ENCODE measurements at places on chromosomes 13 and 19.

GRCh38 chr19:55809381-55810058 is 22.3 kb downstream of the NLRP11 start:
- DNase-seq, result no peak

DNA sequence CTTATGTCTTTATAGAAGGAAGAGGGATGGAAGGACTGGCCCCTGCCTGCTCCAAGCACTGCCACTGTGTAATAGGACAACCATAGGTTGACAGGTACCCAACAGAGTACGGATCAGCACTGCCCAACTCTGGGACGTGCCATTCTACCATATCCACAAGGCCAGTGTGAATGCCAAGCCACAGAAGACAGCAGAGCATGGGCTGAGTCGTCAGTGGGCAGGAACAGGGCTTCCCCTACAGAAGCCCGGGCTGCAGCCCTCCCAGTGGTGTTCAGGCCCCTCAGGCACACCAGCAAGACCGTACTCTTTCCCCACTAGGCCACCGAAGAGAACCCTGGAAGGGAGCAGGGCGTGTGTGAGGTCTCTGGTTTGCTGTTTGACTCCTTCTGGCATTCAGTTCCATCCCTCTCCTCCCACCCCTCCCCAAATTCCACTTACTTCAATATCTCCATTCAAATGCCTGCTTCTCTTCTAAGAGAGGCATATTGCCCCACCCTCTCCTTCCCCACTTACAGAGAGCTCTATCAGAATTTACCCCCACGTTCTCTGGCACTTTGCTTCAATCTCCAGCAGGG is 209.4 kb downstream of the FOXO1 start:
- DNase-seq, result no peak

- no peak for DNase-seq
Measured at GRCh38 chr13:105202354-105202753, 1333.1 kb downstream of the EFNB2 start.

DNA sequence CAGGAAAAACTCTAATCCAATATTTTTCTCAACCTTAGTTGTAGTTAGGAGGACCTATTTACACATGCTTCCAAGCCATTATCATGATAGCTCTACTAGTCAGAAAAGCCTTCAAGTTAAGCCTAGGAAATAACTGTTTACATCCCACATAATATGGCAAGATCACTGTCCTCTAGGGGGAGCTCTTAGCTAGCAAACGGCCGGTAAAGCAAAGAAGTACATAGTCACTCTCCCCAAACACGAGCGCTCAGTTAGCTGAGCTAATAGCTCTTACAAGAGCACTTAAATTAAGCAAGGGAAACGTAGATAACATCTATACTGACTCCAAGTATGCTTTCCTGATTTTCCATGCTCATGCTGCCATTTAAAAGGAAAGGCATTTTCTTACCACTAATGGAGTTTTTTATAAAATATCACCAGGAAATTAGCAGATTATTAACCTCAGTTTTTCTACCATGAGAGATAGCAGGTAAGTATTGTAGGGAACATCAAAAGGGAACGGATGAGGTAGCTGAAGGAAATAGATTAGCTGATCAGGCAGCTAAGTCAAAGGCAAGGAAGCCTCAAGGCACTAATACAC is 100.6 kb upstream of the PABPC3 start:
- DNase-seq, result peak; percentile 24

- DNase-seq, result no peak
Measured at GRCh38 chr13:79194727-79195126, 211.3 kb downstream of the RBM26 start.

GRCh38 chr13:91722267-91722884 is 324.0 kb downstream of the GPC5 start:
- DNase-seq, result no peak

GRCh38 chr13:102033386-102033785 is 368.5 kb downstream of the FGF14 start:
- DNase-seq, result no peak

DNA sequence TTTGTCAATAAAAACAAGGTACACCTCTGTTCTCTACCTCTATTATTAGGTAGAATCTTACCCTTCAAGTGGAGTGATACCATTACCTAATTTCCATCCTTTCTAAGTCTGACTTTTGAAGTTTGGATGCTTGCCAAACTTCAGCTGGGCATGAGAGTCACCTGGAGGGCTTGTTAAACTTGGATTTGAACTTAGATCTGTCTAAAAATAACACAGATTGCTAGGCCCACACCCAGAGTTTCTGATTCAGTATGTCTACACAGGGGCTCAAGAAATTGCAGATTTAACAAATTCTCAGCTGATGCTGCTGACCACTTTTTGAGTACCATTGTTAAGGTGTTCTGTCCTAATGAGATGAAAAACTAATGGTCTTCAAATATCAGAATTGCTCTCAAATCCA is 512.2 kb downstream of the LMO7 start:
- no peak for DNase-seq

DNA sequence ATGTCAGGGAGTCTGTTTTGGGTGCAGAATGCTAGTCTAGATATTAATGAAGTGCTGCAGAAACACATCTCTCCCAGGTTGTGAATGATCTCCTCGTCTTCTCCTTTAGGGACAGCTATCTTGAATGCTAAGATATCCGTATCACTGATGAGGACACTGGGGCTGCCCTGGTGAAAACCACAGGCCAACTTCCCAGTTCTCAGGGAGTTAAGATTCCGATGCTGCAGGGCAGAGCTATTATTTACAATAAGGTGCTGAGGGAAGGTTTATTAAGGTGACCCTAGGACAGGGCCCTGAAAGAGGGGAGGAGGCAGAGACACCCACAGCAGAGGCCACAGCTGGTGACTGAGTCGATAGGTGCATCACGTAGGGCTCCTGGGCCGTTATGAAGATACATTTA is 66.1 kb downstream of the TNFRSF19 start:
- DNase-seq, result no peak

DNA sequence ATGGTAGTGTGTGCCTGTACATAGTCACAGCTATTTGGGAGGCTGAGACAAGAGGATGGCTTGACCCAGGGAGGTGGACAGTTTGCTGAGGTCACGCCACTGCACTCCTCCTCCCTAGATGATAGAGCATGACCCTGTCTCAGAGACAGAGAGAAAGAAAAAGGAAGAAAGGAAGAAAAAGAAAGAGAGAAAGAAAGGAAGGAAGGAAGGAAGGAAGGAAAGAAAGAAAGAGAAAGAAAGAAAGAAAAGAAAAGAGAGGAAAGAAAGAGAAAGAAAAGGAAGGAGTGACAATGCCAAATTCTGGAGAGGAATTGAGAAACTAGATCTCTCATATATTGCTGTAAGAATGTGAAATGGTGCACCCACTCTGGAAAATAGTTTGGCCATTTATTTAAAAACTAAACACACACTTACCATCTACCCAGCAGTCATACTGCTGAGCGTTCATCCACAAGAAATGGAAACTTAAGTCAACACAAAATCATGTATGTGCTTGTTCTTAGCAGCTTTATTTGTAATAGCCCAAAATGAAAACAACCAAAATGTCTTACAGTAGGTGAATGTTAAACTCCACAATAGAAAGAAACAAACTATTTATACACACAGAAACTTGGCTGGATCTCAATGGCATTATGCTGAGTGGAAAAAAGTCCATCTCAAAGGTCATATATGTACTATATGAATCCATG is 7.5 kb downstream of the TEX101 start:
- DNase-seq, result no peak

- DNase-seq, result no peak
Measured at GRCh38 chr13:42891591-42891990, 100.5 kb downstream of the EPSTI1 start.

DNA sequence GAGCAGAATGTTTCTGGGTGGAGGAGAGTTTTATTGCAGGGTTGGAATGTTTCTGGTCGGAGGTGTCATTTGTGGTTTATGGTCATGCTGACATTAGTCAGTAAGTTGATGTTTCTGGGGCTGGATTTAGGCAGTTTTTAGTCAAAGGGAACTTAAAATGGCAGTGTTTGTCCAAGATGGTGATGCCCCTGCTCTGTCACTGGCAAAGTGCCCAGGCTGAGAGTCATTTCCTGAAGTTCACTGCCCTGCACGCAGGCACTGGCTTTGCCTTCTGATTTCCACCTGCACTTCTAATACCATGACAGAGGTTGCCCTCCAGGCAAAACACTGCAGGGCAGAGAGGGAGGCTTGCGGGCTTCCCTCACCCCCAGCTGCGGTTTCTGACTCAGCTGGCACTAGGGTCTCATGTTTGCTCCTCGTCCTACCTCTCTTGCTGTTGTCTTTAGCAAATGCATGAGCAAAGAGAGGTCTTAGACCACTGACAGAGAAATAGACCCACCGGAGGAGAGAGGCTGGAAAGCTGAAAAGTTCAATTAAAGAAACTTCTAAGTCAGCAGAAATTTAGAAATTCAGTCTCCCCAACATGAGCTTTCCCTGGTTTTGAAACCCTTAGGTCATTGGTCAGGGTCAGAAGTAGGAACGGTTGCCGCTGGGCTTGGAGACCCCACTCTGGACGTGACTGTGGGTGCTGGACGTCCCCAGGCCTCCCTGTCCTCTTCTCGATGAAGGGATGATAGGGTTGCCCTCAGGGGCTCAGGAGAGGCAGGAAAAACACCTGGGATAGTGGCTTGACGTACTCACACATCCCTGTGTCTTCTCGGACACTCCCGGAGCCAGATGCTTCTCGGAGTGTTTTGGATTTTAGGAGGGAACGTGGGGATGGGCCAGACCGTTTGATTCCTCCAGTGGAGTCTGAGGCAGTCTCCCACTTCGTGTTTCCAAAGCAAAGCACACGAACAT is 26.3 kb downstream of the TMEM255B start:
- DNase-seq, result no peak

GRCh38 chr13:97490702-97491307 is 56.8 kb downstream of the RAP2A start:
- no peak for DNase-seq

DNA sequence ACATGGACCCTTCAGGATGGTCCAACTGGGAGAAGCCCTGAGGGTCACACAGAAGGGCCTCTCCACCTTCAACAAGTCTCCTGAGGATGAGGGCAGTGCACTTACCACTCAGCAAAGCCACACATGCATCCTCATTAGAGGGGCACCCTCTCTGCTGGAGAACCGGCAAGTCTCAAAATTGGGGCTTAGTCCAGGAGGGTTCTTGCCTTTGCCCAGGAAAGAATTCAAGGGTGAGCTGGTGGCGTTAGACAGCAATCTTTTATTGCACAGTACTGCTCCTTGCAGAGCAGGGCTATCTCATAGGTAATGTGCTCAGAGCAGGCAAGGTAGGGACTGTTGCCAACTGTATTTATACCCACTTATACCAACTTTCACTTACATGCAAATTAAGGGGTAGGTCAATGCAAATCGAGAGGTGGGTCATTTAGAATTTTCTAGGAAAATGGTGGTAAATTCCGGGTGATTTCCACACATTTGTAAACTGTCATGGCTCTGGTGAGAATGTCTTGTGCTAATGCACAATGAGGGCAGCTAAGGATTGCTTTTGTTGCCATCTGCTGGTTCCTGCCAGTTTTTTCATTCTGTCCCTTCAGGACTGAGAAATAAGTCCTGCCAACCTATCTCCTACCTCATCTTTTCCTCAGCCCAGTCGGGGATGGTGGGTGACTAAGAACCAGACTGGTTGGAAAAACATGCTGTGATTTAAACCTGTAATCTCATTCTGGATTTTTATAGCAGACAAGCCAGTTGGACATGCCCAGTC is 27.8 kb upstream of the IGSF23 start:
- DNase-seq, result no peak

GRCh38 chr13:74205313-74205690 is 71.1 kb upstream of the KLF12 start:
- no peak for DNase-seq

DNA sequence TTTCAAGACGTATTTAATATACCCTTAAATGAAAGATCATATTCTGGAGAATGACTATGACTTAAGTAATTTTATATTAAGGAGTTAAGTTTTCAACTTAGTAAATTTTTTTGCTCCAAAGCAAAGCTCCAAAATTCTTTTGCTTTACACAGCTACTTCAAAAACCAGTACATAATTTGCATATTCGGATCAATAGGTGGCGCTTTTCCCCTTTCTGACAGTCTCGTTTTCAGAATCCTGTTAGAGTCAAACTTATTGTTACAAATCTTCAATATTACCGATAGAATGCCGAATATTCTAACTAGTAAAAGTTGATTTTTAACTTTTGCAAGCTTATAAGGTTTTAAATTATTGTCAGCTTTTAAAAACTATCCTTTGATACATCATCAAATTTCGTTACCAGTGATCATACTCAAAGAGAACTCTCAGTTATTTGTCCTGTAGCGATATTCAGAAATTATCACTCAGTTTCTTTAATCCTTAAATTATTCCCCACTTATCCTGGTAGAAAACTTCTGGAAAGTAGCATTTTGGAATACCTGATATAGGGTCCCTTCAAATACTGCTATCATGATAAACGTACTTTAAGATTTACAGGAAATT is 852.7 kb upstream of the KLHL1 start:
- no peak for DNase-seq

DNA sequence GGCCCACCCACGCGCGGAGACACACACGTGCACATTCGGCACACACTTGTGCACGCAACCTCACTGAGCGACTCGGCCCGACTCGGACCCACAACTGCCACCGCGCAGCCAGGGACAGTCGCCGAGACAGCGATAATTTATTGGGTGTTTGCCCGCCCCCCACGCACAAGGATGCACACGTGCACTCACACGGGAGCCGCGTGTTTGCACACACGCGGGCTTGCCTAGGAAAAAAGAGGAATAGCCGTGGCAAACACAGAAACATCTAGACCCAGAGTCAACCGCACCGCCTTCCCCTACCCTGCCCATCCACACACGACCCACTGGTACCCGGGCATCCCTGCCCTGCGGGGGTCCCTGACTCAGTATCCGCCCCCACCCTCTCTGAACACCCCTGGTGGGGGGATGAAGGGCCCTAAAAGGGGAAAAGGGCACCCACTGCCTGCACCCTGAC is 1.1 kb upstream of the SSBP4 start:
- no peak for DNase-seq

DNA sequence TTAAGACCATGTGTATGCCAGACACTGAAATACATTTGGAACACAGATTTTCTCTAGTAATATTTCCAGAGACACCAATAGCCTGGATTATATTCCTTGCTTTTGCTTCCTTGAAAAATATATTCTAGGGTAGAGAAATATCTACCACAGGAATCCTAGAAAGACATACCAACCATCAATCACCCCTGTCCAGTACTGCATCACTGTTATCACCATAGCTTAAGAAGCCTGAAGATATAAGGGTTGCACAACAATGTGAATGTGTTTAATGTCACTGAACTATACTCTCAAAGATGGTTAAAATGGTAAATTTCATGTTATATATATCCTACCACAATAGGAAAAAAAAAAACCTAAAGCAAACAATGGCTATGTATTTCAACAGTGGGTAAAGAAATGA is 163.6 kb downstream of the DIAPH3 start:
- DNase-seq, result no peak

DNA sequence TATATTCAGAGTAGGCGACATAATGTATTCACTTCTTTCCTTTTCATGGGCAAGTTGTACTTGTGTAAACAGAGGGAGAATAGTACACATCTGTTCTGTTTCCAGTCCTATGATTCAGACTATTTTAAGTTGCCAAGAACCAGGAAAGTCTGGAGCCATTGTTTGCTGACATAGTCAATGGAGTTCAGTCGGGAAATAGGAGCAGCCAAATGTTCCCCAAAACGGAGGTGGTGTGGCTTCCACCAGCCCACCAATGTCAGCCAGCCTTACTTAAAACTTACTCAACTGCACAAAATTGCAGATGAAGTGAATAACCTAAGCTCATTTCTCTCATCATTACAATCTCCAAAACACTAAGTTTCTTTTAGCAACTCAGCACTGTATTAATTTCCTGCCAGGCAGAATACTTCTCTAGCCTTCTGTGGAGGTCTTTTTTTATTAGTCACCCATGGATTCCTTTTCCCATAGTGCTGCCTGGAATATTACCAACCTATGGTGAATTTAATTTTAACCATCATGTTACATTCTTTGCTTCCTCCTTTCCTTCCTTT is 22.3 kb upstream of the CSNK1A1L start:
- no peak for DNase-seq

- no peak for DNase-seq
Measured at GRCh38 chr13:26133851-26134250, 82.0 kb upstream of the SHISA2 start.

All from activated T-cell treated with anti-CD3 and anti-CD28 coated beads, Interleukin-2, amount 50 U/mL, for 1 hour (primary cell).